ENCODE measurements at places on chromosomes 4 and X. TPM values are rescaled to one million over a fixed set of nuclear protein-coding genes. Genes with fewer than 3 reads are reported as not detected.

DNA sequence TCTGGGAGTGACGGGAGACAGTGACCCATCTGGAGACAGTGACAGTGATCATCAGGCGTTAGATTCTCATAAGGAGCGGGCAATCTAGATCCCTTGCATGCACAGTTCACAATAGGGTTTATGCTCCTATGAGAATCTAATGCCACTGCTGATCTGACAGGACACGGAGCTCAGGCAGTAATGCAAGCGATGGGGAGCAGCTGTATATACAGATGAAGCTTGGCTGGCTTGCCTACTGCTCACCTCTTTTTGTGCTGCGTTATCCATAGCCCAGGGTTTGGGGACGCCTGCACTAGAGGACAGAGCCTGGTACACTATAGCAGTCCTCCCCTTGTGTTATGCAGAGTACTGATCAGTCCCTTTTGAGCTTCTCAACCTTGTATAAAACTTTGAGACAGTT is 23.5 kb downstream of the NFKB1 start:
- no peak for DNase-seq

- no peak for DNase-seq
These were observed 707.9 kb downstream of the CENPC start for GRCh38 chr4:66837279-66837922.

DNA sequence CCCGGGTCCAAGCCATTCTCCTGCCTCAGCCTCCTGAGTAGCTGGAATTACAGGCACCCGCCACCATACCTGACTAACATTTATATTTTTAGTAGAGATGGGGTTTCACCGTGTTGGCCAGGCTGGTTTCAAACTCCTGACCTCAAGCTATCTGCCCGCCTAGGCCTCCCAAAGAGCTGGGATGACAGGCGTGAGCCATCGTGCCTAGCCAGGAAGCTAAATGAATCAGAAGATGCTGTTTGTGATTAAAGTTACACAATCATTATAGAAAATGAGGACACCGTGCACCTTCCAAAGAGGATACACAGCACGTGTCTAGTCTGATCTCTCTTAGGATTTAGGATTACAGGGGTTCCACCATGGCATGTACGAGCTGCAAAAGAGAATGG is 99.6 kb downstream of the DHRSX start:
- no peak for DNase-seq

- DNase-seq, result no peak
These were observed 50.0 kb downstream of the COX18 start for GRCh38 chr4:73019462-73020047.

DNA sequence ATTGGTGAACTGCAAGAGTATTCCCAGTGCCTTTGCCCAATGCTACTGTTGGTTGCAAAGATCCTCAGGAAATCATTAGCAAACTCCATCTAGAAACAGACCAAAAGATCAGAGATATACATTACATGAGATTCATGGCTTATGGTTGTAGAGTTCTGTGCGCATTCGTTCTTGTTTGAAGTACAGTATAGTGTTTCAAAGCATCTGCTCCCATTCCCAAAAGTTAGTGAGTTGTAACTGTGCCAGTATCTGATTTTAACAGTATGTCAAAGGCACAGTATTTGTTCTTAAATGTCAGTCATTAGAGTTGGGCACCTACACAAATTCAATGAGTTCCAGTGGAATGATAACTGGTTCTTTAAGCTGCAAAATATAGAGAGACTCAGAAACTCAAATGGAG is 314.7 kb upstream of the ATOH1 start:
- DNase-seq, result no peak

DNA sequence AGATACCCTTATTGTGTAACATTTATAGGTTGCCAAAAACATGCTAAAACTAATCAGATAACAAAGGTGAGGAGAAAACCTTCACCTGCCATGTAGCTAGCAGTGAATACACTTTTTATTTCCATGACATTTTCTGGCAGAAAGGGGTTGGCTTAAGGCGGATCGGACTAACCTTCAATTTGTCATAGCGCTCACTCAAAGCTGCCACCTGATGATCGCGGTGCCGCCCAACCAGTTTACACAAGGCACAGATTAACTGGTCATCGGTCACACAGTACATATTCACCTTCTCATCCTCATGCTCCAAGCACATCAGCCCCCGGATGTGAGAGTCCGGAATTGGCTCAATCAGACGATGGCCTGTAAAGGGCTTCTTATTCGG is 53.7 kb downstream of the MID1 start:
- no peak for DNase-seq

DNA sequence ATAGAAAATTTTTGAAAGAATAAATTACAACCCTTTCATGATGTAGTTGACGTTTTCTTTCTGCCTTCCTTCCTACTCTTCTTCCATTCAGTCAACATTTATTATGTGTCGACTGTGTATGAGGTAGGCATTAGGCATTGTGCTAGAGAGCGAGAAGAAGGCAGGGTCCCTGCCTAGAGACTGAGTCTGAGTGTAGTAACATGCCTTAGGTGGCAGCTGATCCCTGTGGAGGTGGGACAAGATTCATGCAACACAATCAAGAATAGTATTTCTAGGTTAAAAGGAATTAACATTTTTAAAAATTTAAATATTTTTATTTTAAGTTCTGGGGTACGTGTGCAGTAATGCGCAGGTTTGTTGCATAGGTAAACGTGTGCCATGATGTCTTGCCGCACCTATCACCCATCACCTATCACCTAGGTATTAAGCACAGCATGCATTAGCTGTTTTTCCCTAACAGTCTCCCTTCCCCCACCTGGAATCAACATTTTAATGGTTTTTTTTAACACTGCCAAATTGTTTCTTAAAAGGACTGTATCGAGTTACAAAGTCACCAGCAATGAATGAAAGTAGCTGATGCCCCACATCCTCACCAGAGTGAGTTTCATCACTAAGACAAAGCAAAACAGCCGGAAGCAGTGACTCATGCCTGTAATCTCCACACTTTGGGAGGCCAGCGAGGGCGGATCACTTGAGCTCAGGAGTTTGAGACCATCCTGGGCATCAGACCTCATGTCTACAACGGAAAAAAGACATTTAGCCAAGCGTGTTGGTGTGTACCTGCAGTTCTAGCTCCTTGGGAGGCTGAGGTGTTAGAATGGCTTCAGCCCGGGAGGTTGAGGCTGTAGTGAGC is 84.0 kb downstream of the WWC2 start:
- no peak for DNase-seq

DNA sequence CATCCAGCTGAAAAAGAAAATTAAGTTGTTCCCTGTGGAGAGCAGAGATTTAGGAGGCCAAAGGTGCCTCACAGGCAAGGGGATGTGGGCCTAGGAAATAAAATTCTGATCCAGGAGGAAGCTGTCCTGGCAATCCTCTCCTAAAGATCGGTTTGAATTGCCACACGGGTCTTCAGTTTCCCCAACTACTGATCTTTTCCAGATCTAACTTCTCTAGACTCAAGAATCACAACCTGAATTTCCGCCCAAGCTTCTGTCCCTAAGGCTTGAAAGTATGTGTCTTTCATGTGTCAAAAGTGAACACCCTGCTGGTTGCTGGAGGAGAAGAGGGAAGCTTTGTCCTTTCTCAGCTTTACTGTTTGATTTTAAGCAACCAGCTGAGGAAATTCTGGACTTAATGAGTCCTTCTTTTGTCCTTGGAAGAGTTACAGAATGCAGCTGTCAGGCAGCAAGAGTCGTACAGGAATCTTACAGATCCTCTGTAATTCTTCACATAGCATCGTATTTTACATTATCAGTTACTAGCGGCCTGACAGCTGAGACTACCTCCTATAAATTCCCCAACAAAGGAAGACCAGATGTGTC is 93.8 kb downstream of the INPP4B start:
- no peak for DNase-seq

DNA sequence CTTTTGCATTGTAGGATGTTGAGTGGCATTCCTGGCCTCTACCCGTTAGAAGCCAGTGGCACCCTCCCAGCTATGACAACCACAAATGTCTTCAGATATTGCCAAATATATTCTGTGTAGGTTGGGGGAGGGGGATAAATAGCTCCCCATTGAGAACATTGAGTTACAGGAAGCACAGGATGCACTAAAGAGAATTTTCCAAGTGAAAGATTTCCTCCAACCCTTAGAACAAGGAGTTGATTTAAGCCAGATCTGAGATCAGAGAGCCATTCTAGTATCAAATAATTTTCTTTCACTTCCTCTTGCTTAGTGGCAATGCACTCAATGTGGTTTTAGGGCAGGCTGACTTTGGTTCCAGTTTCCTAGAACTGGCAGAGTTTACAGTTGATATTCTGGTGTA is 436.6 kb downstream of the C4orf33 start:
- DNase-seq, result no peak

GRCh38 chr4:48781968-48782367 is 1.9 kb upstream of the FRYL start:
- no peak for DNase-seq

GRCh38 chr4:123488916-123489315 is 92.3 kb downstream of the SPRY1 start:
- DNase-seq, result no peak

DNA sequence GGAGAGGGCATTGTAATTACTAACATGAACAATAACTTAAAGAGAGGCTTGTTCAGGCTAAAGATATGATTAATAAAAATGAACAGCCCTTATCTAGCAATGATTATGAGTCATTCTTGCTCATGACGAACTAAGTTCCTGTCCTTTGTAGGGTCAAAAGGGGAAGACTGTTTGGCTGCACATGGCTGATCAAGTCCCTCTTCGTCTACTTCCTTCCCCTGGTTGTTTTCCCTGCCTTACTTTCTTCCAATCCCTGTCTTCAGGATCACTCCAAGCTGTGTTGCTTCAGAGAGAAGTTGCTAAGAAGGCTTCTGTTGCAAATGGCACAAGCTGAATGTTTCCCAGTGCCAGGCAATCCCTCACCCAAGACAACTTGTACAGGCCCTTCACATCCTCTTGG is 115.0 kb upstream of the HS3ST1 start:
- no peak for DNase-seq

- no peak for DNase-seq
These were observed 13.5 kb upstream of the FGG start for GRCh38 chr4:154625971-154626370.

DNA sequence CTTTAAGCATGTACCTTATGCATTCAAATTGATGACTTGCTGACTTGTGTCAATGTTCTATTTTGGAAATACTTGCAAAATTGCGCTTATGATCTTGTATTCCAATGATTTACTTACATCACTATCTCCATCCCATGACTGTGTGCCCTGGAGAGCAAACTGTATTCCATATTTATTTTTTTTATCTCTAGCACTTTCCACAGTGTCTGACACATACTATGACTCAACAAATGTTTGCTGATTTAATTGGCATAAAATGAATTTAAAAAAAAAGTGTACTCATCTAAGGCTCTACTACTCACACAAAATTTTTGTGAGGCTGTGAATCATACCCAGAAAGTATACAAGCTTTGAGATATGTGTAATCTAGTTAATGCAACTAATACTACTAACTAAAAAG is 1066.8 kb upstream of the ADGRL3 start:
- no peak for DNase-seq

GRCh38 chrX:1212532-1212931 is at the start of gene CRLF2:
TSS of gene CRLF2 (minus strand) at chrX:1212649. CDS start at chrX:1212634, 15 bp downstream.
- DNase-seq, result no peak

- DNase-seq, result no peak
These were observed 3.3 kb downstream of the C4orf54 start for GRCh38 chr4:99654361-99654761.

PAGE4 gene
- total RNA-seq, result not detected

CTAG2 gene
- not detected for total RNA-seq

All from activated B cell treated with CpG ODN at 0.5 μM for 24 hours (primary cell).